ENCODE measurements at places on chromosomes 3 and 15.

DNA sequence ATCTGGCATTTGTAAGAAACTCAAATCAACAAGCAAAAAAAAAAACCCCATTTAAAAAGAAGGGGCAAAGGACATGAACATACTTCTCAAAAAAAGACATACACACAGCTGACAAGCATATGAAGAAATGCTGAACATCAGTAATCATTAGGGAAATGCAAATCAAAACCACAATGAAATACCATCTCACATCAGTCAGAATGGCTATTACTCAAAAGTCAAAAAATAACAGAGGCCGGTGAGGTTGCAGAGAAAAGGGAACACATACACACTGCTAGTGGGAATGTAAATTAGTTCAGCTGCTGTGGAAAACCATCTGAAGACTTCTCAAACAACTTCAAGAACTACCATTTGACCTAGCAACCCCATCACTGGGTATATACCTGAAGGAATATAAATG is 199.4 kb upstream of the THBS1 start:
- no peak for DNase-seq

DNA sequence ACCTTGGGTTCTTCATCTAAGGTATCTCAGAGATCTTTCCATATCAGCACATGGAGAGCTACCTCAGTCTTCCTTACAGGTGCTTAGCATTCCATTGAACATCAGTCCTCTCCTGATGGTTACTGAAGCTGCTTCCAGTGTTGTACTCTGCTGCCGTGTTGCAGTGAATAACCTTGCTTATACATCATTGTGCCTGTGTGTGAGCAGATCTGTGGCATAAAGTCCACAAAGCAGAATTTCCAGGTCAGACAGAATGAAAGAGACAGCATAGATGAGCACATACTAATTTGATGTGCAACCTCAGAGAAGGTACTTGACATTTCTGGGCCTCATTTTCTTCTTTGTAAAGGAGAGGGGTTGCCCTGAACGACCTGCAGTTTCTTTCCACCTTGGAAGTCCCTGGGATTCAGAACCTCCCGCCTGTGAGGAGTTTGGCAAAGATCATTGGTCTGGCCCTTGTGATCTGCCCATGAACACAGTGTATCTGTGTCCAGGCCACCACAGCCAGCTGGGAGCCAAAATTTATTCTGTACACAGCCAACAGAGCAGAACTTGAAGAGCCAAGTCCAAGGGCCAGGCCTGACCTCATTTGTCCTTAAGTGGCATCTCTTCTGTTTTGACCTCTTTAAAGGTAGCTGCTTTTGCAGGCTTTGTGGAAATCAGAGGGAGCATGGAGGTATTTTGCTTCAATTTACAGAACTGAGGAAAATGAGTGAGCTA is 57.2 kb upstream of the SLC7A14 start:
- DNase-seq, result no peak

- no peak for DNase-seq
Observed at GRCh38 chr3:144487011-144487410, 515.4 kb downstream of the DIPK2A start.

DNA sequence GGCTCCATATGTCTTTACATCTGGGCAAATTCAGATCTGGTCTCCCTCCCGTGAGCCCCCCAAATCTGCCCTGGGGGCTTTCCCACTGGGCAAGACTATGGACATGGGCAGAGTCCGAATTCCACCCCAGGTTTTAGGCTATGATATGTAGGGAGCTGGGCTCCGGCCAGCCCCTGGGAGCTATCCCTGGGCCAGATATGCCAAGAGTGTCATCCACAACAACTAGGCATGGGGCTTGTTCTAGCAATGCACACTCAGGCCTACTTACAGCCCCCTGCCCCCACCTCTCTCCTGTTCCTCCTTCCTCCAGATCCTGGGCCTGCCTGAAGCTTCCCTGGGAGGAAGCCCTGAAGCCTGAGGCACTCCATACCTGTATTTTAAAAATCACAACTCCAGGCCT is 622 bp downstream of the XIRP1 start:
- DNase-seq, result no peak

DNA sequence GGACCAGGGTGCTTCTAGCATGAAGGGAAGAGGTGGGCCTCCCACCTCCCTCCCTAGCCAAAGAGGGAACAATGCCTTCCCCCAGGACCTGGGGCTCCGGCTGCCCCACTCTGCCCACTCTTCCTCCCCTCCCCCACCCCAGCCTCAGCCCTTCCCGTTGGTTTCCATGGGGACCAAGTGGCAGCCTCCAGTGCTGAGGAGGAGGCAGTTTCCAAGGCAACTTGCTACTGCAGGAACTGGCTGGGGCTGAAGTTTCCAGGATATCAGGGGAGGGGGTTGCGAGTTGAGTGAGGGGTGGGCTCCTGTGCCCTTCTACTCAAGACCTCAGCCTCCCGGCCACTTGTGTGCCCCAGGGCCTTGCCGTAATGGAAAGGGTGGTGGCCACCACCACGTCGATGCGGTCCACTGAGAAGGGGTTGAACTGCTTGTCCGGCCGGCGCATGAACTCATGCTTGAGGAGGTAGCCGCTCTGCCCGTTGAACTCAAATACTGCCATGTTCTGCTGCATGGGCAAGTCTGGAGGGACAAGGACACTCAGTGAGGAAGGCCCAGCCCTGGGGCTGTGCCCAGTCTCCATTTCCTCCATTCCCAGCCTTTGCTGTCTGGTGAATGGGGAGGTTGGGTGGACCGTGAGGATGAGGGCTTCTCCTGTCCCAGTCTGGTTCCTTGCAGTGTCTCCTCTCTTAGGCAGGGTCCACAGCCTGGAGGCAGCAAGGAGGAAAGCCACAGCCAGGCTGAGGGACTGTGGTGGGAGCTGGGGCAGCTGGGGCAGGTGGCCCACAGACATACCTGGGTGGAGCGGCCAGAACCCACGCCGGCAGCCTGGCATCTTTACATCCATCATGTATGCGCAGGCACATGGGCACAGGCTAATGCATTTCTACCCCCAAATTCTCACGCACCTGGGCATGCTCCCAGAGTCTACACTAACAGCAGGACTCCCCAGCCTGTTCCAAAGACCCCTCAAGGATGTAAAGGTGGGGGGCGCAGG is 11.3 kb upstream of the ANKRD63 start:
- DNase-seq, result no peak

GRCh38 chr3:41716471-41716870 is 245.4 kb downstream of the ULK4 start:
- DNase-seq, result no peak

GRCh38 chr3:193971261-193971751 is 164.6 kb upstream of the HES1 start:
- DNase-seq, result no peak

DNA sequence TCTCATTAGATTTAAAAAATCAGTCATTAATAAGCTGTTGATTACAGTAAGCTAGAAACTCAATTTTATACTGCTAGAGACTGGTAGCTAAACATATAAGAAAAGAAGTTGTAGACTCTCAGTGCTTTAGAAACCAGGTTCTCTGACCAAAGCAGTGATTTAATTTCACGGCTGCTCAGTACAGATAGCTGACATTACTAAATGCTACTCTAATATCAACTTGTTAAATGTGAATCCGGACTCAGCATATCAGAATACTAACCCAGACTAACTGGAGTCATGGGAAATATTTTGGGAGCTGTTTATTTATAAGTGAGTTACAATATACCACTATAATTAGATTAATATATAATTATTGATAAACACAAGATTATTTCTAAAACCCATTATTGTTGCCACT is 80.4 kb downstream of the NEDD4 start:
- DNase-seq, result no peak

GRCh38 chr15:93179072-93179471 is 90.1 kb upstream of the RGMA start:
- DNase-seq, result no peak

DNA sequence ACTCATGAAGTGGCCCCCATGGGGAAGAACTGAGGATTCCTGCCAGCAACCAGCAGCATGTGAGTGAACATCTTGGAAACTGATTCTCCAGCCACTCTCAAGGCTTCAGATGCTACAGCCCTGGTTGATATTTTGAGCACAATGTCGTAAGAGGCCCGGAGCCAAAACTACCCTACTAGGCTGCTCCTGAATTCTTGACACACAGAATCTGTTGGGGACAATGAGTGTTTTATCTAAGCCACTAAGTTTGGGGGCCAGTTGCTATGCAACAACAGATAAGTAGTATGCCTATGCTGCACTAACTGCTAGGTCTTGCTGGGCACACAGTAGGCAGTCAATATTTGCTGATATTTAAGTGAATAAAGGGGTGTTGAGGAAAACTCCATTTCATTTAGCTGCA is 89.9 kb upstream of the CHL1 start:
- no peak for DNase-seq

DNA sequence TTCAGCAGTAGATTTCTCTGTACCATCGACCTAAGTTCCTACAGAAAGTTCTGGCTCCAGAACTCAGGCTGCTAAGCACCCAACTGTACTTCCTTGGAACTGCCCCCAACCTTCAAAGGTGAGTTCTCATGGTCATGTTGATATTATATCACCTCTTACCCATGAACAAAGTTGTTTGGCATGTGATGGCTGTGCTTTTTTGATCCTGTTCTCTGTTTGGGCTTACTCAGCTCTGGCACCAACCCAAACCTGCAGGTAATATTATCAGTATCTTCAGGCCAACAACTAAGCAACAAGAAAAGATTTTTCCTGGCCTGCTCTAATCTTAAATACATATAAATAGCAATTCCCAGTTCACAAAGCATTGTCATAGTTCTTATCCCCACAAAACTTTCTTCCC is 318.7 kb upstream of the LMCD1 start:
- DNase-seq, result no peak

DNA sequence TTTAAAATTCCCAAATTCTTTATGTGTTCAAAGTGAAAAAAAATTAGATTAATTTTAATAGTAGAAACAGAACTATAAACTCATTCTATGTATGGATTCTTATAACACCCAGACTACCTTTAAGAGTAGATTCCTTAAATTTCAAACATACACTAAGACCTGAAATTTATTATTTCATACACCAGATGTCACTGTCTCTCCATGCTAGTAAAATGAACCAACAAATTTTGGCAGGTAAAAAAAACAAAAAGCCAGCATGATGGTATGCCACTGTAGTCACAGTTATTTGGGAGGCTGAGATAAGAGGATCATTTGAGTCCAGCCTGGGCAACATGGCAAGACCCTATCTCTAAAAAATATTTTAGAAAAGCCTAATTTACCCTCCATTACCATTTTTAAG is 461.3 kb upstream of the NAALADL2 start:
- no peak for DNase-seq

DNA sequence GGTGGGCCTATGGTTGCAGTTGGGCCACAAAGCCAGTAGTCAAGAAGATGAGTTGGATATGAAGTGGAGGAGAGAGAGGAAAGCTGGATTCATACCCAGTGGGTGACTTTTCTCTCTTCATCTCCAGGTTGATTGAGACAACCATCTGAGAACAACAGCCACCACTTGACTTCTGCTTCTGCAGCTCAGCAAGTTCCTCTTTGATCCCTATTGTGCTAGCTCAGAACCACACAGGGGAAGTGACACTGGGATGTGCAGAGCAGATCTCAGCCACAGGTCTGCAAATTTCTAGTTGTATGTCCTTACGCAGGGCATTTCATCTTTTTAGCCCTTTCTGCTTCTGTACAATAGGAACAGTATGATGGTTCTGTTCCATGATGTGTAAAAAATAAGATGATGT is 459.2 kb upstream of the ARRDC4 start:
- no peak for DNase-seq

- no peak for DNase-seq
Observed at GRCh38 chr3:110575702-110576101, 495.9 kb upstream of the NECTIN3 start.

- no peak for DNase-seq
Observed at GRCh38 chr15:75235051-75235673, 23.0 kb upstream of the GOLGA6C start.

DNA sequence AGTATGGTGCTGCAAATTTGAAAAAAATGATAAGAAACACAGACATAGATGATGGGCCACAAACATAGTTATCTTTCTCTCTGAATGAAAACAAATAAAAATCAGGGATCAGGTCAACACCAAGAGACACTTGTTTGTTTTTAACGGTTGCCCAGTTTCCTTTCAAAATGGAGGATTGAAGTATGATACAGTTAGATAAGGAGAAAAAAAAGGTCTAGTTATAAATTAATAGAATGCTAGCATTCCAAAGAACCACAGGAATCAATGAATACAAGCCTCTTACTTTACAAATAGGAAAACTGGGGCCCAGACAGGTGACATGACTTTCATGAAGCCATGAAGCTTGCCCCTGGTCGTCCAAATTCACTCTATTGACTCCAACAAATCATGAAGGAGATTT is 305.1 kb downstream of the ZNF621 start:
- DNase-seq, result no peak

- no peak for DNase-seq
Observed at GRCh38 chr3:190288836-190289235, 33.4 kb downstream of the CLDN1 start.
